Femur (tissue), 1 donor: ENCODE measurements at places on chromosomes 7 and 10.

DNA sequence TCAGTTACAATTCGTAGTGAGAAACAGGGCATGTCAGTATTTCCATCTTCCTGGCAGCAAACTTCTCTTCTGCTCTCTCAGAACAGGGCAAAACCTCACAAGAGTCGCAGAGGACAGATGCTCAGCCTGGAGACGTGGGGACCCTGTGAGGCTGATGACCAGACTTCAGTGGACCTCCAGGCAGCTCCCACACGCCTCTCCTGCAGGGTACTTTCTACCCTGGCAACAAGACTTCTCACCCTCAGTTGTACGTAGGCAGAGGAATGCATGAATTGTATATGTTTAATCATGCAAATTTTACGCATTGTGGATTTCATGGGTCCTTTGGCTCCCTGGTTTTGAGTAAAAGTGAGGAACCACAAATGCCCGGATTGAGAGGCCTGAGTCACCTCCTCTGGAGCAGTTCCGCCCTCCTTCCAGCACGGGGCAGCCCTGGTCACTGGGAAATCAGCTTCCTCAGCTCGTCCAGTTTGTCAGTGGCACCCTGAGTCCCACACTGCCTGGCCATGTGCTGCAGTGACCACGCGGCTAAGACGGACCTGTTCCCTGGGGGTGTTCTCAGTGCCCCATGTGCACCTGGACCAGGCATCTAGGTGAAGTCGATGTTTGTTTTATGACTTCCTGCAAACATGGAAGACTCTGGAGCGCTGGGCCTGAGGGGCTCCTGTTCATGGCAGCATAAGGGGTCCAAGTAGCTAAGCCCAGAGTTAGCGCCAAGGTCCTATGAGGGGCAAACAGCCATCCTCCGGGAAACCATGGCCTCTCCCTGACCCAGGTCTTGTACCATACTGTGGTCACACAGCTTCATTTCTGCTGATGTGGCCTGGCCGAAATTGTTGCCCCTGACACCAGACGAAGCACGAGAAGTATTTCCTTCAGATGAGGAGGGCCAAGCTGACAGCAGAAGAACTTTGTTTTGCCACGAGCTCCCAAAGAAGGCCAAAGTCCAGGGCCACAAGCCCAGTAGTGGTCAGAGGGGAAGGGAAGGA, 165.1 kb downstream of the TNS3 start:
- DNase-seq: no peak

GRCh38 chr7:77895905-77896304, 97.3 kb downstream of the PHTF2 start:
- no peak for DNase-seq

GRCh38 chr7:28955718-28956607, 2.2 kb downstream of the TRIL start:
- DNase-seq: peak; percentile 87

DNA sequence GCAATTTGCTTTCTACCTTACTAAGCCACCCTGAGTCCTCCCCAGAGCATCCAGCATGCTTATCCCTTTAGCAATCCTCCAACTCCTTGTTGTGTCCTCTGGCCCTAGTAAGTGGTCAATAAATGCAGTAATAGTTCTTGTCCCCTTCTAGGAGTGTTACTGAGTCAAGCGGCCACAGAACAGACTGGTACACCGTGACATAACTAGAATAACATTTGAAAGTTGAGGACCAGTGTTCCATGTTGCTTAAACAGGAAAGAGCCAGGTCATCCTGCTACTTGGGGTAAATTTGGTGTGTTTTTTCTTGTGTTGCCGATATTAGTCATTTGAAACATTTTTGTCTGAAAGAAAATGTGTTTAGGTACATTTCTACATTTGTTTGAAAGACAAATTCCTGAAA, 4.8 kb upstream of the CDK6 start:
- DNase-seq: no peak

DNA sequence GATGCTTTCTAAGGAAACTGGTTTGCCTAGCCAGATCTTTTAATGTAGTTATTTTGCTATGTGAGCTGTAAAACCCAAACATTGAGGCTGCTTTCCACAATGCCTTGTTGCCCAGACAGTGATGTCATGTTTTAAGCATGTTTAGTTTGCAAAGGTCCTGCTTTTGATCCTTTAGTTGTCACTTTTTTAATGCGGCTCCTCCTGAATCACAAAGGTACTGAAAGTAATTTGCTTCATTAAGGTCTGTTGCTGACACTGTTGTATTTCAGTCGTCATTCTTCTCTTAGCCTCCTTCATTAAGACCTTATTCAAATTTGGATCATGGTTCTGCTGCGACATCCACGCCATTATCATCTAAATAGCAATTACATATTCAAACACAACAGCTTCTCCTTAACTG, 10.6 kb downstream of the RPA3 start:
- DNase-seq: no peak

GRCh38 chr10:80196270-80196949, 8.9 kb downstream of the ANXA11 start:
- peak; percentile 61 for DNase-seq

GRCh38 chr7:157268540-157268939, 68.3 kb upstream of the DNAJB6 start:
- DNase-seq: no peak

DNA sequence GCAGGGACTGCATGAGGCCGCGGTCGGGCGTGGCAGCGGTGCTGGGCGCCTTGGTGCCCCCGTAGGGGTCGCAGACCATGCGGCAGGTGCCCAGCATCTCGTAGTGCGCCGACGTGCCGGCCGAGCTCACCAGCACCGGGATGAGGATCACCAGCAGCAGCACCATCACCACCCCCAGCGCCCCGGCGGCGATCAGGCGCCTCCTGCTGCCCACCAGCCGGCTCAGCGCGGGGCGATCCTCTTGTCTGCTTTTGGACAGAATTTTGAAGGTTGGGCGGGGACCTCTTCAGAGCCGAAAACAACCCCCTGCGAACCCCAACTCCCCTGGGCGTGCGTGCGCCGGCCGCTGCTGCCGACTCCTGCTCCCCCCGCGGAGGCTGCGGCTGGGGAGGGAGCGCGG, 779 bp downstream of the C1QL3 start:
- peak; percentile 25 for DNase-seq

GRCh38 chr7:151340794-151341356, 737 bp upstream of the NUB1 start:
- no peak for DNase-seq

- no peak for DNase-seq
These were observed 22.9 kb upstream of the AQP1 start for GRCh38 chr7:30888747-30889146.

DNA sequence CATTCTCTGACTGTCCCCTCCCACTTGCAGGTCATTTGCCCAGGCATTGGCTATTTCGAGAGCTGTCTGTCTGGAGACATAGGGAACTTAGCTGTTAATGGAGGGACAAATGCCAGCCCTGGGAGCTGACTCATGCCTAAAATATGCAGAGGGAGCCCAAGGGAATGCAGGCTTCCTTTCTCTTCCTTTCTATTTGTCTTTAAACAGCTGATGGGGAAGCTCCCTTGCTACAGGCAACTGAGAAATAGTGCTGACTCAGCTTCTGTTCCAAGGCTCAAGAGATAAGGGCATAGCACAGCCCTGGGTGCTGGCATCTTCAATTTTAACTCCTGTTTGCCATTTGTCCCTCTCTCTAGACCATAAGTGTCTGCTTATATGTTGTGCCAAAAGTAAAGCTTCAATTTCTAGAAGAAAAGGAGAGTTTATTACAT, 82.7 kb upstream of the C1GALT1 start:
- peak; percentile 84 for DNase-seq

- DNase-seq: no peak
These were observed 25.9 kb upstream of the SMARCD3 start for GRCh38 chr7:151274396-151274795.

DNA sequence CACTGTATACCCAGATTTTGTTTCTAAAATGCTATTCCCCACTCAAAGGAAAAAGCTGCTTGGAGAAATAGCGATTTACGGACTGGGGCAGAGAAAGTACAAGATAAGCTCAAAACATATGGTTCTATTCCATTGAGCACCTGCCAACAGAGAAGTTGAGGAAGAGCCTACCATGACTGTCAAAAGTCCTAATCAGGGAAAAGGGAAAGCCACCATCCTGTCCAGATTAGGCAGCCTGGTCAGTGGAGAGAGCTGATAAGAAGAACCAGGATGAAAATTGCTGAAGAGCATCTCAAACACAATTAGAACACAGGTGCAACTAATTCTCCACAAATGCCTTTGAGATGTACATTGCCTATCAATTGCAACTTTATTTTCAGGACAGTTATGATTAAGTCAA, 104.1 kb downstream of the MYOF start:
- DNase-seq: no peak

DNA sequence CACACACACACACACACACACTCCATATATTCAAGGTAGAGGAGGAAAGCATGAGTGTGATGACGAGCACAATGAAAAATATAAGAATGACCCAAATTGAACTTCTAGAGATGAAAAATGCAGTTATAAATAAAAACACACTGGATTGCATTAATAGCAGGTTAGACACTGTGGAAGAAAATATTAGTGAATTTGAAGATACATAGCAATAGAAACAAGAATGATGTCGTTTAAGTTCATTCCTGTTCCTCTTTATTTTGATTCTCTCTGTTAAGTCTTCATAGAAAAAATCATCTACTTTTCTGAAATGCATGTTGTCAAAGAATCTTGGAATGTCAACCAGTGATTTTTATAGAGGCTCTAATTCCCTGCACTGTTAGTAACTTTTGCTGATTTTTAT, 78.4 kb downstream of the BTAF1 start:
- no peak for DNase-seq

DNA sequence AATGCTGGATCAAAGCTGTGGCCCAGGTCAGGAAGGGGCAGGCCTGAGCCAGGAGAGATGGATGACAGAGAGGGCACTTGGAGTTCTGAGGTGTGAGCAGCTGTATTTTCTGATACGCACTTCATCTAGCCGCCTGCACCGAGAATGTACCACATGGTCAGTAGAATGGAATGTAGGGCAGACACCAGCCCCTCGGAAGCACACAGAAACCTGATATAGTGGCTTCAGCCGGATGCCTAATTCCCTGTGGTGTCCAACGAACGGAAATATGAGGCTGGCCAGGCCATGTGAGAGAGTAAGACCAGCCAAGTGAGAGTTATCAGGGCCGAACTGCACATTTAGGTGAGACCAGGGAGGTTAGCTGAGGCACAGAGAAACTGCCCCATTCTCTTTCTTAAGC, 46.7 kb upstream of the PLCE1 start:
- DNase-seq: peak; percentile 76

- DNase-seq: no peak
These were observed 38.1 kb upstream of the HBP1 start for GRCh38 chr7:107130487-107131220.

- DNase-seq: no peak
These were observed 32.3 kb upstream of the FXYD4 start for GRCh38 chr10:43339136-43339535.

DNA sequence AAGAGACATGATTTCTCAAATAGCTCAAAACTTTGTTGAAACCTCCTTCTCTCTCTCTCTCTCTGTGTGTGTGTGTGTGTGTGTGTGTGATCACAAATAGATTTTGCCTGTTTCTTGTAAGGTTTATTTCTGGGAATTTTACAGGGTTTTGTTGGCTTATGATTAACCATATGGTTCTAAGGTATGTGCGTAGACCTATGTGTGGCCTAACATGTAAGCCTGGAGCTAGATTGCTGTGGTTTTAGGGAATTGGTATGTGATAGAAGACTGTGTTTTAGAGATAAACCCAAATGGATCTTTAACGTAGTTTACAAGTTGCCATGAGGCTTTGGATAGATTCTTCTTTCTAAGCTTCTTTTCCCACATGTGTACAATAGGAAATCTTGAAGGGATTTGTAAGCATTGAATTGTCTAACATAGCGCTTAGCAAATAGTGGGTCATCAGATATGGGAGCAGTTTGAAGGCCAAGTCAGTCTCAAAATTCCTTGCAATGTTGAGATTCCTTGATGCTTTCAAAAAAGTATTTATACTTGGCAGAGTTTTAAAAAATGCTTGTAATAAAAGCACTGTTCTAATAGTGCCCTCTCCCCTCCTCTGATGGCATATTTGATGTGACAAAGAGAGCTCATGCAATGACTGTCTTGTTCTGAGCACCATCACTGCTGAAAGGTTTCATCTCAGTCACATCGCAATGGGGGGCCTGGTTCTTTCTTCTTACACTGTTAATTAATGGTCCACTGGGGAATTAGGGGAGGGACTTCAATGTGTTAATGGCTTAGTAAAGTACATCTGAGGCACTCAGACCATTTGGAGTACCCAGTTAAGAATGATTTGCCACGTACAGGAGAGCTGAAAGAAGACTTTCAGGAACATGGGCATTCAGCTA, 118.2 kb downstream of the SNX10 start:
- DNase-seq: no peak

GRCh38 chr10:123741146-123741545, 75.0 kb downstream of the GPR26 start:
- no peak for DNase-seq

DNA sequence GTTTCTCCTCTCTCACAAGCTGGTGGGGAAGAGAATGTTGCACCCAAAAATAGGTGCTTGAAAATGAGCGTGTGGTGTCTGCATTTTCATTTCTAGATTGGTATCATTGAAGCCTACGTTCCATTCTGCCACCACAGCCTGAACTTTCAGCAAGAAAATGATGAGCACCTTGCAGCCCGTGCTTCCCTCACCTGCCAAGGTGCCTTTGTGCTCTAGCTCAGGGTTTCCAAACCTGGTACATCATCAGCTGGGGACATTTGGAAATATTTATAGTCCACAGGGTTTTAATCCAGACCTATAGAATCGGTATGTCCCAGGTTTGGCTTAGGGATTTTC, 701.2 kb downstream of the AUTS2 start:
- DNase-seq: no peak

DNA sequence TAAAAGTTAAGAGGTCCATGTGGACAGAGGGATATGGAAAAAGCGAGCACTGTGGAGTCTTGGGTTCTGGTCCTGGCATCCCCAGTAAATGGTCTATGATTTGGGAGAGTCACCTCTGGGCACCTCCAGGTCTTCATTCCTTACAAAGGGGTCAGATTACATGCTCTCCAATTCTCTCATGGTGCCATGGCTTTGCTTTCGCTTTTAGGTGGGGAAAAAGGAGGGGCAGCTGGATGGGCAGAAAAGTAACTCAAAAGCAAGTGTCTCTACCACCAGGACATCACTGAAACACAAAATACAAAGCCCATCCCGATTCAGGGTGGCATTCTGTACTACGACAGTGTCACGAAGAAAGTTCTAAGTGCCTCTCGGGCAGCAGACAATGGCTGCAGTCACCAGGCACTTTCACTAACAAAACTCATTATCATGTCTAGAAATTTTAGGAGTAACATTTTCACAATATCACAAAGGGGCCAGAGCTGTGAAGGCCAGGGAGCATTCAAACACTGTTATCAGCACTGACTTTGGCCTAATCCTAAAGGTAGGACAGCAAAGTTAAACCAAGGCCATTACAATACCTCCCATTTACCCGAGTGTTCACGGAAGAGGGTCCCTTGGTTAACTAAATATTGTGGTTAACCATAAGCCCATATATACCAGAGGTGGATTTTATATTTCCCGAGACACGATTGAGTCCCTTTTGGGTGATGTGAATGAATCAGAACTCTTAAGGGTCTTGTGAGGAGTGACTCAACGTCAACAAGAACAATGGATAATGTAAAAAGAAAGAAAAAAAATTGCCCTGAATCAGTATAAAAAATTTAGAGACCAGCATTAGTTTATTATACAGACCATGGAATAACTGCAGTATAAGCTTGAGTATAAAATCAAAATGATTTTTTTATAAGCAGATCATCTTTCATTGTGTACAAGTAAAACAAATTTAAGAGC, 2.5 kb downstream of the PSAP start:
- DNase-seq: no peak
